ENCODE measurements at places on chromosomes 1 and 21.

GRCh38 chr1:181028196-181028595, 5.5 kb upstream of the STX6 start:
- no peaks in the 10 kb centered on the region for H3K4me1 ChIP-seq
- H3K4me3 ChIP-seq, result no peak overlapping the region
- no peak overlapping the region for H3K27ac ChIP-seq
- H3K36me3 ChIP-seq, result no peaks in the 10 kb centered on the region
- DNase-seq, result no peak
- H3K27me3 ChIP-seq, result no peaks in the 10 kb centered on the region

GRCh38 chr1:85297538-85297854, 21.1 kb upstream of the BCL10 start:
- no peaks in the 10 kb centered on the region for H3K4me1 ChIP-seq
- no peak for DNase-seq
- H3K4me3 ChIP-seq, result no peak overlapping the region
- peak overlapping the region; percentile 73 for H3K27ac ChIP-seq
- no peaks in the 10 kb centered on the region for H3K27me3 ChIP-seq
- no peaks in the 10 kb centered on the region for H3K36me3 ChIP-seq

GRCh38 chr1:41612953-41613352, 128.5 kb upstream of the EDN2 start:
- peaks cover 40% of the 10 kb centered on the region for H3K4me1 ChIP-seq
- no peak overlapping the region for H3K4me3 ChIP-seq
- H3K27me3 ChIP-seq, result no peaks in the 10 kb centered on the region

DNA sequence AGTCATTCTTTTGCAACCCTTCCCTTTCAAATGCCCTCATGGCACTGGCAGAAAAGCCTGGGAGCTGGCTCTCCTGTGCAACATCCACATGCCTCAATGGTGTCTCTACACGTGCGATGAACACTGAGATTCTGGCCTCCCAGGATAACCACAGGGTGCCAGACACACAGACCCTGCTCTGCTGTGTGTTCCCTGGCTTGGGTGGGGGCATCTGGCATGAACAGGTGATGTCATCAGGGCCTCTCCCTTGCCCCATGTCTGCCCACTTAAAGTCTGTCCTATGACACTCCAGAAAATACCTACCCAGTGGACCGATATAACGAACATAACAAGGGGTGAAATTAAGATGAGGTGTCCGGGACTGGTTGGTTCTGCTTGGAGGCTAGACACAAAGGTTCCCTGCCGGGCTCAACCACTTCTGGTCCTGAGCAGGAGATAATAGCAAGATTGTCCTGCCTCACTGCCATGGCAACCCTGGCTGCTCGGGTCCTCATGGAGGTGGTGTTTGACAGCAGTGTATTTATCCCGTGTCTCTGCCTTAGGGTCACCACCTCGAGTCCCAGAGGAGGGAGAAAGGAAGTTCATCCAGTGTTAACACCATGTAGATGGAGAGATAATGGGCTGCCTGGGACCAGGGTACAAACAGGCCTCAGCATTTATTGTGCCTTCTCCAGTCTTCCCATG, 19.3 kb downstream of the INSRR start:
- no peak overlapping the region for H3K27ac ChIP-seq

DNA sequence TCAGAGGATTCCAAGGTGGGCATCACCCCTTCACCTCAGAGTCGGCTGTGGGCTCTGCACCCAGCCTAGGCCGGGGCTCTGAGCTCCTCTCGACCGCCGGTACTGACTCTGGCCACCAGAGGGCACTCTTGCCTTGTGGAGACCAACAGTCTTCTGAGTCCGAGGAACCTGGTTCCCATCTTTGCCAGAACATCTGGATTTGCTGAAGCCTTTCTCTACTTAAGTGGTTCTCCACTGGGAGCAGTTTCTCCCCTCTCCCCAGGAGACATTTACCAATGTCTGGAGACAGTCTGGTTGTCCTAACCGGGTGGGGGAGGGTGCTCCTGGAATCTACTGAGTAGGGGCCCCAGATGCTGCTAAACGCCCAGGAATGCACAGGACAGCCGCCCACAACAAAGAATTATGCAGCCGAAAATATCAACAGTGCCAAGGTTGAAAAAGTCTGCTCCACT, 9.4 kb downstream of the ETV3L start:
- H3K27me3 ChIP-seq, result no peaks in the 10 kb centered on the region
- H3K4me1 ChIP-seq, result peaks cover 7% of the 10 kb centered on the region
- no peak overlapping the region for H3K4me3 ChIP-seq
- no peak overlapping the region for H3K27ac ChIP-seq
- no peaks in the 10 kb centered on the region for H3K36me3 ChIP-seq

DNA sequence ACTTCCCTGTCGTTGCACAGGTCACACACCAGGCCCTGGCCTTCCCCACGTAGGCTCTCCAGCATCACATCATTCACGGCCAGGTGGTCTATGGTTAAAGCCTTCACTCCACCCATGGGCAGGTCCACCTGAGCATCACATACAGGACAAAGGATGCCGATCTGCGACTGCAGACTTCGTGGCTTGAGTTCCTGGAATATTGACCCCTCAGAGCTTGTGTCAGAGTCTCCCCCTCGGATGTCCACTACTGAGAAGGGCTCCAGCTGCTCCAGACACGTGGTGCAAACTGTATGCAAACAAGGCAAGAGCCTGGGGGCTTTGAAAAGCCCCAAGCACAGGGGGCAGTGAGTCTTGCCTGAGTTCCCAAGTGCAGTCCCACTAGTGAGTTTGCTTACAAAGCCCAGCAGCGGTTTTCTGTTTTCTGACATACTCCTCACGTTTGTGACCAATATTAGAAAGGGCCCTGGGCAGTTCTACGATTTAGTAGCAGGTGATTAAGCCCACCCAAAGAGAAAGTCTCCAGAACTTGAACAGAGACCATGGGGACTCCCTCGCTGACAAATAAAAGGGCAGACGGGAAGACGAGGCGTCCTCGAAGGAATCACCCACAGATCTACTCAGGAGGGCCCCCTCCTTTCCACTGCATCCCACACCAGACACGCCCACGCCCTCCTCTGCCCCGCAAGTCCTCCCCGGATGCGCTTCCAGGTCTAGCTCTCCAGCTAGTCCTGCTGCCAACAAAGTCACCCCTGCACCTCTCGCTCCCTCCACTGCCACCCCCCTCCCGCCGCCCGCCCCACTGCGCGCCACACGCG, 568 bp downstream of the TRIM45 start:
- peak overlapping the region; percentile 80 for H3K4me3 ChIP-seq
- H3K36me3 ChIP-seq, result peaks cover 3% of the 10 kb centered on the region
- no peaks in the 10 kb centered on the region for H3K27me3 ChIP-seq
- peak overlapping the region; percentile 88 for H3K27ac ChIP-seq
- peaks cover 10% of the 10 kb centered on the region for H3K4me1 ChIP-seq

DNA sequence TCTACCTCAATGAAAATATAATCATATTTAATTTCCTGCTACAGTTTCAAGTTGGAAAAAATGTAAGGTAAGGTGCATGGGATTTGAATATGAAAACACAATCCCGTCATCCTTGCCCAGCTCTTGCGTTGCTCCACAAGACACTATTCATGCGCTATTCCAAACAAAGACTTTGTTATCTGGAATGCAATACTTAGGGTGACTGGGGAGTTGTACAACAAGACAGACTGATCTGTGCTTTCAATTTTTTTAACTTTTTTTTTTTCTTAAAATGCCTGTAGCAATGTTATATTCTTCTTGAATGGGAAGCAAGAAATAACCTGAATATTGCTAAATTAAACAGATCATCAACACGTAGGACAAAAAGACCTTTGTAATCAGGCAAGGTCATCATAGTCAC, 1077.2 kb downstream of the TTLL7 start:
- H3K4me3 ChIP-seq, result no peak overlapping the region
- H3K36me3 ChIP-seq, result no peaks in the 10 kb centered on the region
- DNase-seq, result no peak
- H3K27me3 ChIP-seq, result no peaks in the 10 kb centered on the region
- peaks cover 2% of the 10 kb centered on the region for H3K4me1 ChIP-seq

DNA sequence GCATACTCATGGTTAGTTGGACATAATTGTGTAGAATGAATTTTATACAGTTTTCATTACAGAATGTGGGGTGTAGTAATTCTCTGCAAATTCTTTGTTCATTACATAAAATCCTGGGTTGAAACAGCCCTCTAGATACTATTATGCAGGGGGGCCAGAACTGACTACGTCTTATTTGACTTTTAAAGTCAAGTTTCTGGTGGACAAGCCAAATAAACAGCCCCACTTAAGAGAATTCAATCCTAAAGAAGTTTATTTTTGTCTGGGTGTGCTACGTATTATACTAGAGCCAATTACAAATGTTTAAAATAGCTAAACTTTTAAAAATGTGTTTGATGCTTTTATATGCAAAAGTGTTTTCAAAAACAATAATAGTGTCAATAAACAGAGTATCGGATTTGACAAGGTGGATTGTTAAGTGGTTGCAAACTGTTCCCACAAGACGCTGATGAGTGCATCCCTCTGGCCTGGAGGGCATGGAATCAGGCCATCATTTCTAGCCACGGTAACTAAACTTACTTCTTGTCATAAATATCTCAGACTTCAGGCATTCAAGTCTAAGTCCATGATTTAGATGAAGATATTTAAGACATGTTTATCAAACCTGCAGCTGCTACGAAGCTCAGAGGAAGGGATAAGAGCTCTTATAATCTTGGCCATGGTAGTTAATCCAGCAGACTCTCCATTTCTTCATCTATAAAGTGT, 646.3 kb downstream of the KIF26B start:
- DNase-seq, result no peak
- no peak overlapping the region for H3K4me3 ChIP-seq
- peaks cover 18% of the 10 kb centered on the region for H3K4me1 ChIP-seq
- H3K27me3 ChIP-seq, result no peaks in the 10 kb centered on the region

DNA sequence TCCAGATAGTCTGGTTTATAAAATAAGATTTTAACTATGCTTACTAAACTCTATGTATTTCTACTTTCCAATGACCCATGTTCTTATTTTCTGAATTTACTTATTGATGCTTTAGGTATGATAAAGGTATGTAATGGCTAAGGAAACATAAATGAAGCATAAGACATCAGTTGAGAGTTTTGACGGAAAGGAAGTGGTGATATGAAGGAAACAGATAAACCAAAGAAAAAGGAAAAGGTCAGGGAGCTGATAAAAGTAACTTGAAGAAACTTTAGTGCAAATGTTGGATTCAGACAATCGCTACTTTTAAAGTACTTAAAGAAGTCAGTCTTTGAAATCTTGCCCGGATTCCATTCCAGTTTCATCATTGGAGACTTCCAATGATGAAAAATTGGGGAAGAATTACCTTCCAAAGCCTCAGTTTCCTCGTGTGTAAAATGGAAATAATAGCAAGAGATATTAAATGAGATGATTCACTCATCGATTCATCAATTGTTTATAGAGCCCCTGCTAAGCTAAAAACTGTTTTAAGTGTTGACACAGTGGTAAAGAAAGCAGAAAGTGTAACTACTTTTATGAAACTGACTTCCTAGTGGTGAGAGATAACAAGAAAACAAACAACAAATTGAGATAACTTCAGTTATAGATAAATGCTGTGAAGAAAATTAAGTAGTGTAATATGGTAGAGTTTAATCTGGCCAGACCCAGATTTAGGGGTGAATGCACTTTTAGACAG, 10.6 kb downstream of the PTPRC start:
- no peaks in the 10 kb centered on the region for H3K36me3 ChIP-seq
- H3K4me1 ChIP-seq, result 0 out of 2 replicates have a peak, but pooled peaks cover 5% of the 10 kb centered on the region
- no peak overlapping the region for H3K4me3 ChIP-seq
- H3K27ac ChIP-seq, result no peak overlapping the region
- no peak for DNase-seq

DNA sequence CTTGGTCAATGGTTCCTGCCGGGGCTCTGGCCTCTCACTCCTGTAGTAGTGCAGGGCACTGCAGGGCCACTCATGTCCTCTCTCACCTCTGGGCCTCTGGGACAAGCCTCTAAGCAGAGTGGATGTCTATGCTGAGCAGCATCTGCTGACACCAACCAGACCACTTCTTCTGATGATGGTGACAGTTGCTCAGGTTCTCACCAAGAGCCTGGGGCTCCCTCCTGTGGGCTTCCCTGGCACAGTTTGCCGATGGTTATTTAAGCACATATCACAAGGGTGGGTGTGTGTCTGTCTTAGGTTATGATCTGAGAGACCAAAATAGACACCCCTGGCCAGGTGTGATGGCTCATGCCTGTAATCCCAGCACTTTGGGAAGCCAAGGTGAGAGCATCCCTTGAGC, 17.4 kb upstream of the GPR137B start:
- no peak for DNase-seq
- H3K27me3 ChIP-seq, result no peaks in the 10 kb centered on the region
- no peak overlapping the region for H3K4me3 ChIP-seq
- H3K36me3 ChIP-seq, result no peaks in the 10 kb centered on the region
- no peak overlapping the region for H3K27ac ChIP-seq

- no peak for DNase-seq
- no peak overlapping the region for H3K27ac ChIP-seq
Measured at GRCh38 chr1:23667411-23667810, 24.2 kb upstream of the RPL11 start.

DNA sequence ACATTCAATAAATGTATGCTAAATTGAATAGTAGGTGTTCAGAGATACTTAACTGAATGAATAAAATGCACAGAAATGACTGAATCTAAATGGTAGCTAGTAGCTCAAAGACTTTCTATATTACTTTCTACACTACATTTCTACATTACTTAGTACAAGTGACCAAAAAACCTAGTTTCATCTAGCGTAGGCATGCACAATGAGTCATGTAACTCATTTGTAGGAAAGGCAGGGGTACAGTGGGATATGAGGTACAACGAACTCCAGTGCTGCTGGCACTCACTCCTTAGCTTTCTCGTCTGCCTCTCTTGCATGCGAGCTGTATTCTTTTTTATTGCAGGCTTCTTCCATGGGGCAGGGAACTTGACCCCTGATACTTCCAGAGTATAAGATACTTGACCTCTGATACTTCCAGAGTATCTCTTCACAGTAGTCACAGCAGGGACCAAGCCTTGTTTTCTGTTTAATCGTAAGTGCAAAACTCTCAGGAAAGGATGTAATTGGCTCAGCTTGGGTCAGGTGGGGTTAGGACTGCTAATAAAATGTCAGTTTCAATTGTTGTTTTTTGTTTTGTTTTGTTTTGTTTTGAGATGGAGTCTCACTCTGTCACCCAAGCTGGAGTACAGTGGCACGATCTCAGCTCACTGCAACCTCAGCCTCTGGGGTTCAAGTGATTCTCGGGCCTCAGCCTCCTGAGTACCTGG, 4.9 kb upstream of the ATP2B4 start:
- H3K27ac ChIP-seq, result no peak overlapping the region
- no peak overlapping the region for H3K4me3 ChIP-seq
- no peak for DNase-seq
- H3K27me3 ChIP-seq, result no peaks in the 10 kb centered on the region
- peaks cover 6% of the 10 kb centered on the region for H3K4me1 ChIP-seq

- H3K4me3 ChIP-seq, result no peak overlapping the region
- no peaks in the 10 kb centered on the region for H3K36me3 ChIP-seq
- H3K27ac ChIP-seq, result no peak overlapping the region
- peaks cover 13% of the 10 kb centered on the region for H3K4me1 ChIP-seq
- no peaks in the 10 kb centered on the region for H3K27me3 ChIP-seq
- DNase-seq, result no peak
Measured at GRCh38 chr1:56425494-56426037, 153.8 kb downstream of the PLPP3 start.

DNA sequence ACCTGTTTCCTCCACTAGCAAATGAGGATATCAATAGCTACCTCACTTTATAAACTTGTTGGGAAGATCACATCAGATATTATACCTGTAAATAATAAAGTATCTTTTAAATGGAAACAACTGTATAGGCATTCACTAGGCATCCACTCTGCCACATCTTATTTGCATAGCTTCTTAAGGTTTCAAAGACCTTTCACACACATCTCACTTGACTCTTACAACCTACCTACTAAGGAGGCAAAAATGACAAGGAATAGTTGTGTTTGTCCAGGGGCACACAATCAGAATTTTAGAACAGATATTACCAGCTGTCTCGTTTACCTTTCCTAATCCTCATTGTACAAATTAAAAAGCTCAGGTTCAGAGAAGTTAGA, 51.5 kb downstream of the VANGL2 start:
- no peaks in the 10 kb centered on the region for H3K4me1 ChIP-seq
- H3K27ac ChIP-seq, result no peak overlapping the region
- H3K4me3 ChIP-seq, result no peak overlapping the region

Data from SK-N-SH (cell line).